ENCODE measurements at places on chromosomes 4 and X.

- DNase-seq = no peak
Observed at GRCh38 chr4:119070301-119070700, 65.3 kb upstream of the MYOZ2 start.

DNA sequence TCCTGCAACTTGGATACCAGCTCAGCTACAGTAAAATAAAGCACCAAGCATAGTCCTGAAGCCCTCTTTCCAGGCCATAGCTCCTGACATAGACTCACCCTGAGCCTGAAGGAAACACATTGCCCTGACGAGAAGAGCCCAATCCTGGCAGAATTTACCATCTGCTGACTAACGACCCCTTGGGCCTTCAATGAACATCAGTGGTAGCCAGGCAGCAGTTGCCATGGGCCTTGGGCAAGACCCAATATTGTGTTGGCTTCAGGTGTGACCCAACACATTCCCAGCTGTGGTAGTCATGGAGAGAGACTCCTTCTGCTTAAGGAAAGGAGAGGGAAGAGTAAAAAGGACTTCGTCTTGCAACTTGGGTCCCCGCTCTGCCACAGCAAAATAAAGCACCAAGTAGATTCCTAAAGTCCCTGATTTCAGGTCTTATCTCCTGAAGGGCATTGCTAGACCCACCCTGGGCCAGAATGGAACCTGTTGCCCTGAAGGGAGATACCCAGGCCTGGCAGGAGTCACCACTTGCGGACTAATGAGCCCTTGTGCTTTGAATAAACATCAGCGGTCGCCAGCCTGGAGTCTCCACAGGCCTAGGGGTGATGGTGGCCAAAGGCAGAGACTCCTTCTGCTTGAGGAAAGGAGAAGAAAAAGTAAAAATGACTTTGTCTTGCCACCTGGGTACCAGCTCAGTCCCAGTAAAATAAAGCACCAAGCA is 902.6 kb downstream of the C4orf33 start:
- DNase-seq = no peak

GRCh38 chrX:21996872-21997455 is 35.2 kb upstream of the PHEX start:
- no peak for DNase-seq

- DNase-seq = no peak
Observed at GRCh38 chr4:2781911-2782310, 11.0 kb upstream of the SH3BP2 start.

DNA sequence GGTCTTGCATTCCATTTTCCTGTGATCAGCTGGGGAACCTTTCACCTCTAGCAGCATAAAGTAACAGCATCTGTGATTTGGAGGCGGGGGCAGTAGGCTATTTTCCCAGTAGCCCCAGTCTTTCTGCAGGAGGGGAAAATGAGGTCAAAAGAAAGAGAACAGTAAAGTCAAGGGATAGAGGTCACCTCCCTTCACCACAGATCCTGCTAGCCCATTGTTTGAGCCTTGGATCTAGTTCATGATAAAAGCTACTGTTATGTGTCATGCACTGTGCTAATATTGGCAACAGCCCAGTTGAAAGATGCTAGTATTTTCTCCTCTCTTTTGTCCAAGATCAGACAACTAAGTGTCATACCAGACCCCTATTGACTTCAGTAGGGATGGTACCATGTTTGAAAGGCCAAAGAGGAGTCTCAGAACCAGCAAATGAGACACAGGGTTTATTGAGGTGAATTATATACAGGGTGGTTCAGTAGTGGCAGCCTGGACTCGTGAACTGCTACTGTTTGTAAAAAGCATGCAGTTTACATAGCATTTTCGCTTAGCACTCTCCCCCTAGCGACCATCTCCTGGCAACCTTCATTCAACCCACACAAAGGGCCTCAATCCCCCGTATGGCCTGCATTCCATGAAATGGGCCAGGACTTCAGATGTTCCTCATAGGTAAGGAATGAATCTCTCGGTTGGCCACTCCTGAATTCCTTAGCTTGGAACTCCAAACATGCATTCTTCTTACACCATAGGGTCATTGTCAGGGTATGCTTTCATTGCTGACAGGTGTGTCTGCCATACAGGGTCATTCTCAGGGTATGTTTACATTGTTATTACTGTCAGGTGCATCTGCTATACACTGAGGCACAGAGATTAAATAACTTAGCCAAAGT is 170.0 kb upstream of the FRMPD4 start:
- no peak for DNase-seq

- DNase-seq = no peak
Observed at GRCh38 chr4:38334791-38335190, 329.2 kb upstream of the KLF3 start.

- DNase-seq = no peak
Observed at GRCh38 chrX:85620466-85620865, 241.0 kb upstream of the POF1B start.

- DNase-seq = no peak
Observed at GRCh38 chrX:44401151-44401550, 57.7 kb upstream of the EFHC2 start.

GRCh38 chr4:54085284-54085683 is 14.7 kb upstream of the GSX2 start:
- DNase-seq = no peak

DNA sequence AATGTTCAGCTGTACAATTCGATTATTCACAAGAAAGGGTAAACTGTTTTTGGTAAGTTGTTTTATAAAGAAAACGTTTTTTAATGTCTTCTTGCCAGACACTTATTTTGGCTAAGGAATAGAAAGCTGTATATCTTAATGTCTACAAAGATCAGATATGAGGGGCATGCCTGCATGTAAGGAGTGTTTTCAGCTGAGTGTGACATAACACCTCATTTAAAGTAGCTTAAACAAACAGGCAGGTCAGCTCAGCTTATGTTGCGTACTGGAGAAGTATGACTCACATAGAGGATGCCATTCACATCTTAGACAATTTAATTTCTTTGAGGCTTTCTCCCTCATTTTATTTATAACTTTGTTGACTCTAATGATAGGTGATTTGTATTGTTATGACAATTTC is 30.4 kb downstream of the LAMTOR3 start:
- DNase-seq = no peak

GRCh38 chr4:145557720-145558119 is 61.5 kb upstream of the MMAA start:
- DNase-seq = peak; percentile 37

GRCh38 chrX:13235930-13236329 is 83.9 kb downstream of the ATXN3L start:
- DNase-seq = no peak

- DNase-seq = no peak
Observed at GRCh38 chrX:105136786-105137185, 83.7 kb downstream of the TEX13A start.

DNA sequence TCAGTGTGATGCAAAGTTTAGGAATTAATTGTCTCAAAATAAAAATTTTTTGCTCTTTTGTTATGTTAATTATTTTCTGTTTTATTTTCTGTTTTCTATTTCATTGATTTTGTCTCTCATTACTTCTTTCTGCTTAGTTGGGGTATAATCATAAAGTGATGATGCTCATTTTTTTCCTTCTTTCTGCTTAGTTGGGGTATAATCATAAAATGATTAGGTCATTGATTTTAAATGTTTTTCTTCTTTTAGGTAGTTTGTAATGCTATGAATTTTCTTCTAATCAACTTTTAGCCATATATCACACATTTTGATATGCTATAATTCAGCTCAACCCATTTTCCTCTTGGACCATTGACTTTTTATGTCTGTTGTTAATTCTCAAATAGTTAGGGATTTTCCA is 43.7 kb downstream of the NEUROG2 start:
- no peak for DNase-seq

DNA sequence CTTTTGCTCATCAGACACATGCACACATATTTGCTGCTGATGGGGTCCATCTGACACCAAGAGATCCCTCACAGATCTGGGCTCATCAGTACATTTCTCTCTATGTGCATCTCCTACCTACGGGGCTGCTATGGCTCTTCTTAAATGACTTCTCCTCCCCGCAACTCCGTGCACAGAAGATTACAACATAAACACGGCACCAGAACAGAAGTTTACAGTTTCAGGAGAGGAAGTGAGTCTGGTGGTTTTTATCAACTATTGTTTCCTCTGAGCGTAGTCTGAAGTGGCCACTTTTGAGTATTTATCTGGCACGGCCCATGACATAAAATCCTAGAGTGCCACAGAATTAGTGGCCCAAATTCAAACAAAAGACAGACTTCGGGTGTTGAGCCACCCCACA is 263.8 kb downstream of the PRDM5 start:
- no peak for DNase-seq

DNA sequence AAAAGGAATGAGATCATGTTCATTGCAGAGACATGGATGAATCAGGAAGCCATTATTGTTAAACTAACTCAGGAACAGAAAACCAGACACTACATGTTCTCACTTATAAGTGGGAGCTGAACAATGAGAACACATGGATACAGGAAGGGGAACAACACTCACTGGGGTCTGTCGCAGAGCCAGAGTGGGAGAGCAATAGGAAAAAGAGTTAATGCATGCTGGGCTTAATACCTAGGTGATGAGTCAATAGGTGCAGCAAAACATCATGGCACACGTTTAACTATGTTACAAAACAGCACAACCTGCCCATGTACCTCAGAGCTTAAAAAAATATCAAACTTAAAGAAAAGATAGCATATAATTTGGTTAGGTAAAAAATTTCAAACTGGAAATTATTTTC is 281.4 kb downstream of the PABPC4L start:
- DNase-seq = no peak

DNA sequence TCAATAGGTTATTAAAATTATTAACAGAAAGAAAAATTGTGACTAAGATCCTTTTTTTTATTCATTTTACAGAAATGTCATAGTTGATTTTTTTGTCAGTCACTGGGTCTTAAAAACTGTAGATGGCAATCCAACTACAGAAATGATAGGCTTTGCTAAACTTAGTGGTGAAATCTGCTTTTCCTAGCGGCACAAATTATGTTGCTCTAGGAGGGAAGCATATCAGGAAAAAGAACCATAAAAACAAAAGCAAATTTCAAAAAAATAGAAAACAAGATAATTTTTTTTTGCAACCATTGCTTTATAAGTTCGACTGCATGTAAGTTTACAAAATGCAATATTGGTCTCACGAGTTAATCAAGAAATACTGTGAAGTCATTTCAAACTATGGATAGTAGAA is 443.5 kb upstream of the IGFBP7 start:
- no peak for DNase-seq

DNA sequence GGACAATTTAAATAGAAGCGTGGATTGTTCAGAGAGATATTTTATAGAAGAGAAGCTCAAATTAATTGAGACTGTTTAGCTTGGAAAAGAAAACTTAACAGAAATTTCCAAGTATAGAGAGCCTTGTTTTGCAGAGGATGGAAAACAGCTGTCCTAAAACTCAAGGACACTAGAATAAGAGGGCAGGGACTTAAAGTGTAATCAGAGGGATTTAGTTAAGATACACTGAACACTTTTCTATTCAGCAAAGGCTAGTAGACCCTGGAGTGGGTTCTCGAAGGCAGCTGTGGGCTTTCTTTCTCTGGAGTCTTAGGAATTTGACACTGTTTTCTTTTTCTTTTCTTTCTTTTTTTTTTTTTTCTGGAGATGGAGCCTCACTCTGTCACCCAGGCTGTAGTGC is 92.7 kb upstream of the ARX start:
- DNase-seq = no peak

DNA sequence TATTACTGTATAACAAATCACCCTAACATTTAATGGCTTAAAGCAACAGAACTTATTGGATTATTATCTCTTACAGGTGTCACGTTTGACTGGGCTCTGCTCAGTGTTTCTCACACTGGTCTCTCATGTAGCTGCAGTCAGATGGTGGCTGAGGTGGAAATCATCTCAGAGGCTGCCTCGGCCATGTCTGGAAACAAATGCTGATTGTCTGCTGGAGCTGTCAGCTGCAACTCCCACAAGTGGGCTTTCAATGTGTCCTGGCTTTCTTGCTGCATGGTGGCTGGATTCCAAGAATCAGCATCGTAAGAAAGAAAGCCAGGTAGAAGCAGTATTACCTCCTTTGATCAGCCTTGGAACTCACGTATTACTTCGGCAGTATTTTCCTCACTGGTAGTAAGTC is 277.6 kb downstream of the SPANXN1 start:
- DNase-seq = no peak

DNA sequence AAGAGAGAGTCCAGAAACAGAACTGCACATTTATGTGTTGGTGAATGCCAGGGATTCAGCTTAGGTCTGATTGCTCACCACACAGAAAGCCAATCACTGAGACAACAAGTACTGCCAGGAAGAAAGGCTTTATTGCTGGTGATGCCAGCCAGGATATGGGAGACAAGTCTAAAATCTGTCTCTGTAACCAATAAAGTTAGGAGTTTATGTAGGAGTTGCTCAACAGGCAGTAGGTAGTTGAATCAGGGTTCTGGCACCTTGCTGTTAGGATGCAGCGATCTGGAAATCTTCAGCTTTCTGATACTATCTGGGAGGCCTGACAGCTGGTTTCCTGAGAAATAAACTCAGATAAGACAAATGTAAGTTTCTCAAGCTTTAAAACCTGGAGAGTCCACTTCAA is 120.2 kb upstream of the ENPP6 start:
- no peak for DNase-seq

DNA sequence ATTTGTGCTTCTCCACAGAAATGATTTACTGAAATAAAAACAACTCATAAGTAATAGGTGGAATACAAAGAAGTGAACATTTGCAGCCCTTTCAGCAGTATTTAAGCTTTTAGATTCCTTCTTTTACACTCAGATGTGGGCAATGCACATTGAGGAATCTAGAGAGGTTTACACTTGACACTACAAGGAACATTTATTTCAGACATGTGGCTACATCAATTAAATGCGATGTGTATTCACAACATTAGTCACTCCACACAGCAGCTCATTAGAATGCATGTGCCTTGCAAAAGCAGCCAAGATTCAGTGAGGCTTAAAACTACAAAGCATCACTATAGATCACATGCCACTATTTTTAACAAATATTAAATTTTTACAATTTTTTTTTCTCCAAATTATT is 480.7 kb downstream of the INPP4B start:
- no peak for DNase-seq

GRCh38 chr4:15888515-15888914 is 50.0 kb downstream of the FGFBP1 start:
- no peak for DNase-seq

- no peak for DNase-seq
Observed at GRCh38 chr4:111031001-111031579, 408.2 kb upstream of the PITX2 start.

- no peak for DNase-seq
Observed at GRCh38 chr4:25826074-25826752, 36.6 kb downstream of the SEL1L3 start.

GRCh38 chr4:63122955-63123354 is 1286.3 kb downstream of the TECRL start:
- DNase-seq = no peak

DNA sequence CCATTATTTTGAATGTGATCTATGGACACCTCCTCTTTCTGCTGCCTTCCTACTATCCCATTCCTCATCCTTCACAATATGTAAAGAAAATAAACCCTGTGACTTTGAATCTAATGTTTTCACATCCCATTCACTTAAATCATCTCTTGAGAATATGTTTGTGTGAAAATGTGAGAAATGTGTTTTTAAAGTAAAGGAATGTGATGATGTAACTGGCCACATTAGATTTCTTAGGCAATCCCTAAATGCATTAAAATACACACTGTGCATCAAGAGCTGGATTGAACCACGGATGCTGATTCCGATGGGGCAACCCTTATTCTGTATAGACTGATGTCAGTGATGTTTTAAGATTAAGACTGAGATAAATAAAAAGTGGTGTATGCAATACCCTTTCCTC is 558.9 kb upstream of the TENM3 start:
- no peak for DNase-seq

GRCh38 chr4:10703766-10704429 is 19.3 kb upstream of the CLNK start:
- DNase-seq = no peak

- DNase-seq = no peak
Observed at GRCh38 chrX:53287493-53288138, 6.2 kb upstream of the IQSEC2 start.

All from T-helper 2 cell treated with Interferon-gamma antibody and Interleukin-4, amounts not matched to agents 5 μg/mL and 100 μg/mL, for 36 hours (primary cell).